SK-N-DZ (cell line): ENCODE measurements at places on chromosomes 11 and 22.
A peak's percentile ranks its signal among the peaks of the same experiment; 100 is the strongest.

GRCh38 chr11:44855493-44855849, 95.2 kb downstream of the TP53I11 start:
- no peak for DNase-seq

- DNase-seq = no peak
Measured at GRCh38 chr11:118058311-118059245, 18.3 kb upstream of the TMPRSS4 start.

DNA sequence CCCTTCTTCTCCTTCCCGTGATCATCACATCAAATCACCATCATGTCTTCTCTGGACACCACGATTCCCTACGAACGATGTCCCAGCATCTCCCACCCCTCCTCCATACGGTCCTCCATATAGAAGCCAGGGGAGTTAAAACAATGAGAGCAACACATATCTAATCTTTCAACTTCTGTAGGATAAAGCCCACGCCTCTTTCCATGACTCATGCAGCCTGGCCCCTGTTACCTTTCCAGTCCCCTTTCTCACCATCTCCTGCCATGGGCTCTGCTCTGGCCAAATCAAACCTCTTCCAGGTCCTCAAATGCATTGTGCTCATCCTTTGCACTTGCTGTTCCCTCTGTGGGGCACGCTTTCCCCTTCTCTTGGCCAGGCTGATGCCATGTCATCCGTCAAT, 23.6 kb downstream of the RPS6KA4 start:
- DNase-seq = no peak

- DNase-seq = no peak
Measured at GRCh38 chr11:5280582-5281102, 10.9 kb upstream of the HBE1 start.

GRCh38 chr22:45235101-45235777, 5.5 kb downstream of the KIAA0930 start:
- DNase-seq = no peak

DNA sequence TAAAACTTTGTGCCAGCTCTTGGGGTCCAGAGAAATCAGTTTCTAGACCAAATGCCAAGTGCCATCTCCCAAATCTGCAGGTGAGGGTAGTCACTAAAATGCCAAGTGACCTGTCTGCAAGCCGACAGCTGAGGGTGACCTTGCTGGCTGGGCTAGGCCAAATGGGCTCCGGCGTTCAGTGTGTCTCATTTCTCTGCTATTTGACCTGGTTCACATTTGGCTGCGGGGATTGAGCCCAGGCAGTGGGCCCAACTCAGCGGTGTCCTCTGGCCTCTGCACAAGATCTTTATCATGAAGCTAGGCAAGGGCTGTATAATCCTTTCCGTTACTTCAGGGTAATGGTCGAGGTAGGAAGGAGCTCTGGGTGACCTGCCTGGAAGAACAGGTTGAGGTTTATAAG, 87.5 kb downstream of the SNX19 start:
- no peak for DNase-seq

DNA sequence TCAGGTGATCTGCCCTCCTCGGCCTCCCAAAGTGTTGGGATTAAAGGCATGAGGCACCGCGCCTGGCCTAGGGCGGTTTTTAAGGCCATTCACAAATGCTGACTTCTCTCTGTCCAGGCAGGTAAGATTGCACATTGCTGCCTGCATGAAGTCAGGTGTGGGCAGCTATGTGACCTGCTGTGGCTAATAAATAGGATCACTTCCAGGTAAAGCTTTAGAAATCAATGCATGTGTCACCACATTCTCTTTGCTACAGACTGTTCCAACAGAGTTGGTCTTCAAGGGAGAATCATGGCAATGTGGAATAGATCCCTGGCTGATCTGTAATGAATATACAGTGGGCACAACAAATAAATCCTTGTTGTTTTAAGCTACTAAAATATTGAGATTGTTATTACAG, 260.3 kb upstream of the PITPNB start:
- no peak for DNase-seq

DNA sequence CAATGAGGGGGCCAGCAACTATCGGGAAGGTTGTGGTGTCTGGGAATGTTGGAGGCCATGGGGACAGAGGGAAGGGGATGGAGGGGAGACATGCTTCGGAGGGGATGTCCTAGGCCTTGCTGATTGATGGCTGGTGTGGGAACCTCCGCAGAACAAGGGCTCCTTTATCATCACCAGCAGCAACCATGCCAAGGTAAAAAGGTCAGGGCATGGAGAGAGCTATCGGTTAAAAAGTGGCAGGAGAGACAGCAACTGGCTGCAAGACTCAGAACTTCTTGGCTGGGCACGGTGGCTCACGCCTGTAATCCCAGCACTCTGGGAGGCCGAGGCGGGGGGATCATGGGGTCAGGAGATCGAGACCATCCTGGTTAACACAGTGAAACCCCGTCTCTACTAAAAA, 3.0 kb downstream of the GSTT4 start:
- no peak for DNase-seq

- DNase-seq = no peak
Measured at GRCh38 chr11:62444835-62445234, 26.0 kb downstream of the SCGB1A1 start.

- no peak for DNase-seq
Measured at GRCh38 chr22:22884888-22885840, 2.5 kb upstream of the IGLL5 start.

DNA sequence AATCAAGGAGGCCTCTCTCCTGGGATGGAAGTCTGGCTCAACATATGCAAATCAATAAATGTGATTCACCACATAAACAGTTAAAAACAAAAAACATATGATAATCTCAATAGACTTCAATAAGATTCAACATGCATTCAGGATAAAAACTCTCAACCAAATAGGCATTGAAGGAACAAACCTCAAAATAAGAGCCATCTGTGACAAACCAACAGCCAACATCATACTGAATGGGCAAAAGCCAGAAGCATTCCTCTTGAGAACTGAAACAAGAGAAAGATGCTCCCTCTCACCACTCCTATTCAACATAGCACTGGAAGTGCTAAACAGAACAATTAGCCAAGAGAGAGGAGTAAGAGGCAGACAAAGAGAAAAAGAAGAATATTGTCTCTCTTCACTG, 54.0 kb upstream of the SEZ6L start:
- DNase-seq = no peak

GRCh38 chr11:1825039-1825740, 9.6 kb upstream of the SYT8 start:
- DNase-seq = peak; percentile 63

DNA sequence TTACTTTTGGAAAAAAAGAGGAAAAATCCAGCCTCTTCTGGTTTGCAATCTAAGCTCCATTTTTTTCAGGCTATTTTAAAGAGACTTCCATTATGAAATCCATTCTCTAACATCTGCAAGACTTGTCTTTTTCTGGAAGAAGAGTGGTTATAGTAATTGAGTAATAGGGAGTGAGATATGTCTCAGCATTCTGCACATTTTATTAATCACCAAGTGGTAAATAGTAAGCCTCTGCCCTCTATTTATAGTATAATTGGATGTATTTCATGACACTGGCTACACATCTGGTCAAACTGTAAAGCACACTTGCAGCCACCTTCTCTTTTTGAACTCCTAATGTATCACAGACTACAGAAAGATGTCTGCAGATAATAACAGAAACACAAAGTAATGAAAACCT, 391.1 kb downstream of the ETS1 start:
- no peak for DNase-seq

DNA sequence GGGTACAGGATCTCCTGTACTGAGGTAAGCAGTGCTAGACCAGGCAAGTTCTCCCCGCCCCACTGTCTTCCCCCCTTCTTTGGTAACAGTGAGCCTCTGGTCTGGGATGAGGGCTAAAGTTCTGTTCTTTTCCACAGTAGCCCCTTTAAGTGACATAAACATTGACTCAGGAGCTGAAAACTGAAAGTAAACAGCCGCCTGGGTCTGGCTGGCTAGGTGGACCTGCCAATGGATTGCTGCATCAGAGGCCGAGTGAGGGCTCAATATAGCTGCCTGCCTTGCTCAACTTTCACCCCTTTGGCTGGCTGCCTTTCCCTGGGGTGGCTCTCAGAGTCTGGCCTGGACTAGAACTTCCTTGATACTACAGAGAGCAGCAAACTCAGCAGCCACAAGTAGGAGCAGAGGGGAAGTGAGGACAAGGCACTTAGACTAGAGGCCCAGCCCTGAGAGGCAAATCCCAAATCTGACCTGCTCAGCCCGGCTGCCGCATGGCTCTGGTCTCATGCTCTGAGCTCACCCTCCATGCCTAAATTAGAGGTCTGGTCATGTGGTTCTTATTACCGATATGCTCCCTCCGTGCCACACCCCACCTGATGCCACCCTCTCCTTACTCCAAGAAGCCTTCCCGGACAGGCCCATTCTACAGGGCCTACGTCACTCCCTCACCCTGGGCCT, 9.6 kb upstream of the UCP3 start:
- no peak for DNase-seq

- no peak for DNase-seq
Measured at GRCh38 chr11:65292890-65293289, 21.8 kb upstream of the CDC42EP2 start.

DNA sequence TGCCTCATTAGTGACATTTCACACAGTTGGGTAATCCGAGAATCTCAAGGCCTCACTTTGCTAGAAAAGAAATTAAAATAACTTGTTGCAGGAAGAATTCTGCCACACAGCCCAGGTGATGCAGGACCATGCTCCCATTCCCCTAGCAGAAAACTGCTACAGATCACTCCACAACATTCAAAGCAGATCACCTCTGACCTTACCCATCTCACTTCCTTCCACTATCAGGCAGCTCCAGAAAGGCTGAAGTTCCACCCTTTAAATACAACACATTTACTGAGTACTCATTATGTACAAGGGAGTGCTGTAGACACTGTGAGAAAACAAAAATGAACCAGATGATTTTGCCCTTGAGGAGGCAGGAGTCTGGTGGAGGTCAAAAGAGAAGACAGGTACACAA, 231.0 kb downstream of the TTC28 start:
- DNase-seq = no peak

GRCh38 chr22:27668828-27669797, 132.4 kb downstream of the MN1 start:
- DNase-seq = no peak

- no peak for DNase-seq
Measured at GRCh38 chr22:41833369-41834004, 582 bp downstream of the SREBF2 start.

DNA sequence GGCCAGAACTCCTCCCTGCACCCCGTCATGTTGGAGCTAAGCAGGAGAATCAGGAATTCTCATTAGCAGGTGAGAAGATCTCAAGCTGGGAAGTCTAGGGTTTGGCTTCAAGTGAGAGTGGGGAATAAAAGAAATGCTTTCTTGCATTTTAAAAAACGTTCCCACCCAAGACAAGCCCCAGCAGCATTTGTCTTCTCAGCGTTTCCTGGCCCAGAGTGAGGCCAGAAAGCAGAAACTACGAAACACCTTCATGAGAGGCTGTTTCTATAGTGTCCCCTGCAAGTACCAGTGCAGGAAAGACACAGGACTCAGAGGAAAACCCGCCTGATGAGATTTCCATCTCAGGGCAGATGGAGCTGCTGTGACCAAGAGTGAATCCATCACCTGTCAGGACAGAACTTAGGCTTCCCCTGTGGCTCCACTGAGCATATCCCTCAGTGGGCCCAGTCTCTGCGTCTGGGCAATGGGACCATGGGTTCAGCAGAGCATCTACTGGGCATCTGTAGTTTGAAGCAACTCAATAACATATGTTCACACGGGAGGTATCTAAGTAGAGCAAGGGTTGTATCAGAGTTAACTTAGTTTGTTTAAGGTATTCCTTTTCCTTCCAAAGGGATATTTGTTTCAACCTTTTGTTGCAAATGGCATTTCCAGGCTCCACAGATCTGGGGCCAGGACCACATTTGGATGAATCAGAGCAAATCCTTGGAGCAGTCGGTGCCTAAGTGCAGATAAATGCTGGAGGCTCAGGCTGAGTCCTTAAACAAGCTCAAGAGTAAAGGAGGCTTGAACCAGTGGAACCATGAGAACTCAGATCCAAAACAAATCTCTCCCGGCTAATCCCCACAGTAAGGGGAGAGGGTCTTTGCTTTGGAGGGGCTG, 548.3 kb downstream of the MIAT start:
- DNase-seq = no peak

DNA sequence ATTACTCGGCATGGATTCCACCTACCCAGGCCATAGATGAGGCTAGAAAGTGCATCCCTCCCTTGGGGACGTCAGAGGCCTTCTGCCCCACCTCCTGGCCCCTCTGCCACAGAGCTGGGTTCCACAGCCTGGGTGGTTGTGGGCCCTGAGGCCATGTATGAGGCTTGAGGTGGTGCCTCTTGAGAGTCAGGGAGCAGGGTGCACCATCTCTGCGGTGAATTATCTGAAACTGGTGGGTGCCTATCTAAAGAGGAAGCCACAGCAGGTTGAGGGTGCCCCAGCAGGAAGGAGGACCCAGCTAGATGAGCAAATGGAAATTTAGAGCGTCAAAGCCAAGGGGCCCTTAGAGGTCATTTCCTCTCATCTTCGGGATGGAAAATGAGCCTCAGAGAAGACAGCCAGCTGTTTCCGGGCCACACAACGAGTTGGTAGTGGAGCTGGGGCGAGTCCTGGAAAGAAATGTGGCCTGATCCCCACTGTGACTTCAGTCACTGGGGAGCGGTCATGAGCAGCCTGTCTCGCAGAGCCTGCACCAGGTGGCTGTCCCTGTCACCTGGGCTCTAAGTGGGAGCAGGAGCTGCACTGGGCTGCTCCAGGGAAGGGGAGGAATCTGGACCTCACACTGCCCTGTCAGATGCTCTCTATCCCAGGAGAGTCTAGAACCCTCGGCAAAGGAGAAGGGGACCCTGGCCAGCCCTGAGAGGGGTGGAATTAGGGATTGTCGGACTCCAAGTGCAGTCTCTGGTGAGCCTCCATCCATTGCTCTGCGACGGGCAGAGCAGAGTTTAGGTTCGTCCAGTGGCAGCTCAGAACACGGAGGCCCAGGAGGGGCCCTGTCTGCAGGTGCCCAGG, 7.3 kb downstream of the ADORA2A start:
- DNase-seq = no peak

DNA sequence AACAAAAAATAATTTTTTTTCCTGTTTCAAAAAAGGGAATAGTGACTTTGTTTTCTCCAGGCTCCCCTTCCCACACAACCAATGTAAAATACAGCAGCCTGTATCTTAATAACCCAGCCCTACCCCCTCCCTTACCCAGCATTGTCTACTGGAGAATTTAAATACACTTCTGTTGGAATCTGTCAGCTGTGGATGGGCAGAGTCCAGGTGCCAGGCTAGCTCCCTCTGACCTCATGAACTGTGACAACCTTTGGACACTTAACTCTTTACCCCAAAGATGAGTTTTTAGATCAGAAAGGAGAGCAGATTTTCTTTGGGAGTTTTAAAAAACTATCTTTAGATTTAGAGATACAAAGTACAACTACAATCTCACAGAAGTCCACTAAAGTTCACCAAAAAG, 42.9 kb downstream of the DDX6 start:
- no peak for DNase-seq

GRCh38 chr11:64809781-64810241, 540 bp downstream of the MEN1 start:
- DNase-seq = no peak

DNA sequence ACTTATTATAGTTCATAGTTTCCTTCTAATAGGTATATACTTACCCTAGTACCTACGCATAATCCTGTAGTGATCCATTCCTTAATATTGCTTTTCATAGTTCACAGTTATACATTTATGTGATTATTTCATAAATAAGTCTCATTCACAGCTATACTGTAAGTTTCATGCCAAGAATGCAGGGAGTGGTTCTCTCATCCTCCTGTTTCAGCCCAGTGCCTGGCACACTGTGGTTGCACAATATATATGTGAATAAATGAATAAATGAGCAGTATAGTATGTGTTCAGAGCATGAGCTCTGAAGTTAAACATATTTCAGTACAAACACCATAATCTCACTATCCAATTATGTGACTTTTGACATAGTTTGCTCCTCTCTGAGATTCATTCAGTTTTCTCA, 115.8 kb downstream of the MAML2 start:
- no peak for DNase-seq
